ENCODE measurements at places on chromosomes 13 and 19.

DNA sequence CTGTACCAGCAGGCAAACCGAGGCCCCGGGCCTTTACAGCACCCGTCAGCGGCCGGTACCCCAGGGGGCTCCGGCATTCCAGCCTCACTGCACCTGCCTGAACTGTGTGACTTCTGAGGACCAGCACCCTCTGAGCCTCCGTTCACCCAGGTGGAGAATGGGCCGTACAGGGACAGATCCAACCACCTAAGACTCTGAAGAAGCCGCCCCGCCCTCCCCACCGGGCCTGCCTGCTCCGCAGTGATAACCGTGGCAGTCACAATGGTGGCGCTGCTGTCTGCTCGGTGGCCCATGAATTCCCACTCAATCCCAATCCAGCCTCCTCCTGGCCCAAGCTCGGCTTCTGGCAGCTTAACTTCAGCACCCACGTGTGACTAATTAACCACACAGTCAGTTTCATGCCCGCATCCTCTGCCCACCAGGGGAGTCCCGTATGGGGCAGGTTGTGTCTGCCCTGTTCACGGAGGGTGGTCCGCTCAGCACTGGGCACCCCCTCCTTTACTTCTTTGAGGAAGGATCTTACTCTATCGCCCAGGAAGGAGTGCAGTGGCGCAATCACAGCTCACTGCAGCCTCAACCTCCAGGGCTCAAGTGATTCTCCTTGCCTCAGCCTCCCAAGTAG, 3.4 kb downstream of the TCF3 start:
- no peak for DNase-seq

GRCh38 chr13:67914535-67914934, 684.4 kb upstream of the PCDH9 start:
- no peak for DNase-seq

GRCh38 chr19:2546128-2547032, 70.5 kb downstream of the GADD45B start:
- DNase-seq: no peak

- DNase-seq: peak; percentile 65
Measured at GRCh38 chr13:37226971-37227370, 121.5 kb upstream of the CSNK1A1L start.

DNA sequence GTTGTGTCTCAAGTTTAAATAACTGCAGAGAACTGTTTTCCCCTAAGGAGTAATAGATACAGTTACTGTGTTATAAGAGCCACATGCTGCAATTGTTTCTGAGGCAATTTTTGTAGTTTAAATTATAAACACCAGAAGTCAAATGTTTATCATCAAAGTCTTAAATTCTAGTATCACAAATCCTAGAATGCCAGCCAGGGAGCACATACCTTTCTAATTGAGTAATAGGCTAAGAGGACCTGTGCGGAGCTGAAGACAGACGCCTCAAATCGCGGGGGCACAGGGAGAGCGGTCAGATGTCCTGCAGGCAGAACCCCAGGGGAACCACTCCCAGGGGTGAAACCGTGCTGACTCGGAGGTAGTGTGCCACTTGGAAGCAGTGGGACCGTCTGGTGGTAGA, 65.2 kb upstream of the TNFRSF19 start:
- peak; percentile 84 for DNase-seq

GRCh38 chr13:99792079-99792921, 179.3 kb downstream of the ZIC5 start:
- DNase-seq: no peak

DNA sequence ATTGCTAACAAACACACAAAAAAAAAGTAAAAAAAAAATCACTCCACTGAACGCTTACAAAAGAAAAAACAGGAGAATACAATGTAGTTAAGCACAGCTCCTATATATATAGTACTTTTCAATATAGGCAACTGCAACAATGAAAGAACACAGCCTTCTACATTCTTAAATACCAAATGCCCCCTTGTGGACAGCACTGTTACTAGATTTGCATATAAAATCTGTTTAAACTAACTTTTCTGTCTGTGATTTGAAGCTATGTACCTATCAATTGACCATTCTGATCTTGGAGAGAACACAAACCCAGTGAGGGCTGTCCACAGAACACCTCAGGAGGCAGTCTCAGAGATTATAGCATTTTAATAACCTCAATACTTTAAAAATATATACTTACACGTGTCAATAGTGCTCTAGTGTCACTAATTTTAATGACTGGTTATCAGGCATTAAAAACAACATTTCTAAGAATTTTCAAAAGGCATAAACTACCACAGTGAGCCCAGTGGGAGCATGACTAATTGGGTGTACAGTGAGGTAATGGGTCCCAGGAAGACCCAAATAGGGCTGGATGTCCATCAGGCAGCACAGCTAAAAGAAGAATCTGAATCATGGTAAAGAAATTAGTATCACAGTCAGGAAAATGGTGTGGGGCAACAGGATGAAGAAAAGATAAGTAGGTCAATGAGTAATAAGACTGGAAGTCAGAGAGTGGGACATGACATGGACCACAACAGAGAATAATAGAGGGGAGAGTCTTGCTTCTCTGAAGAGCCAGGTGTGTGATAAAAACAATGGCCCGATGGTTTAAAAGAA, 22.2 kb downstream of the CCDC169 start:
- DNase-seq: peak; percentile 51

GRCh38 chr19:18342090-18342632, 1.8 kb downstream of the PGPEP1 start:
- DNase-seq: no peak

DNA sequence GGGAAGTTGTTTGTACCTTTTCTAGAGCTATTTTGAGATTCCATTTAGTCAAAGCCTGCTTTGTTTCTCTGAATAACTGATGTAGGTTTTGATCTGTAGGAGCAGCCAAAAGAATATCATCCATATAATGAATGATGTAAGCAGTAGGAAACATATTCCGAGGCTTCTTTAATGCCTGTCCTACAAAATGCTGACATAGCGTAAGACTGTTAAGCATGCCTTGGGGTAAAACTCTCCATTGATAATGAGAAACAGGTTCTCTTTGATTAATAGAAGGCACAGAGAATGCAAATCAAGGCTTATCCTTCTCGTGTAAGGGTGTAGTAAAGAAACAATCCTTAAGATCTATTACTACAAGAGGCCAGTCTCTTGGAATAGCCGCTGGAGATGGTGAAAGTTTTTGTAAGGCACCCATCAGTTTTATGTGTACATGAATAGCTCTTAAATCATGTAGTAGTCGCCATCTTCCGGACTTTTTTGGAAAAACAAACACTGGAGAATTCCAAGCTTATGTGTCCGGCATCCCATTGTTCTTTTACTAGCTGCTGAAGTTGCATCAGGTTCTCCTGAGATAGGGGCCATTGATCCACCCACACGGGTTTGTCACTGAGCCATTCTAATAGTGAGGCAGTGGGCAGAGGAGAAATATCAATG, 13.5 kb downstream of the FPR3 start:
- DNase-seq: peak; percentile 71

- no peak for DNase-seq
Measured at GRCh38 chr19:38710928-38711725, 33.1 kb downstream of the CAPN12 start.

GRCh38 chr13:109840201-109840892, 54.0 kb upstream of the IRS2 start:
- DNase-seq: peak; percentile 91

- DNase-seq: no peak
Measured at GRCh38 chr19:28319918-28320317, 893.0 kb downstream of the UQCRFS1 start.

DNA sequence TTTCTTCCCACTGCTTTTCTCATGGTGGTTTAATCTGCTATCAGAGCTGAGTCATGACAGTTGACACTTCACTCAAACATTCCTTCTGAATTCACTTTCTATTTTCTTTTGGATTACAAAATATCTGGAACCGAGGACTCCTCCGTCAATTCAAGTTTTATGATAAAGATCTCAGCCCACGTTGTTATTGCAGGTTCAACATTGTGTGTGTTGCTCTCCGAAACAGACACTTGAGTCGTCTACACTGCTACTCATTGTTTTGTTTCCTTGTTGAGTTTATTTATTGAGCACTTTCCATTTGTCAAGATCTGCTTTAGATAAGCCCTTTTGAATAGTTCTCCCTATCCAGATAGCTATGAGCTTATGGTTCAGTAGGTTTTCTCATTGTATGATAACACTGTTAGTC, 636.1 kb upstream of the GPC6 start:
- no peak for DNase-seq

DNA sequence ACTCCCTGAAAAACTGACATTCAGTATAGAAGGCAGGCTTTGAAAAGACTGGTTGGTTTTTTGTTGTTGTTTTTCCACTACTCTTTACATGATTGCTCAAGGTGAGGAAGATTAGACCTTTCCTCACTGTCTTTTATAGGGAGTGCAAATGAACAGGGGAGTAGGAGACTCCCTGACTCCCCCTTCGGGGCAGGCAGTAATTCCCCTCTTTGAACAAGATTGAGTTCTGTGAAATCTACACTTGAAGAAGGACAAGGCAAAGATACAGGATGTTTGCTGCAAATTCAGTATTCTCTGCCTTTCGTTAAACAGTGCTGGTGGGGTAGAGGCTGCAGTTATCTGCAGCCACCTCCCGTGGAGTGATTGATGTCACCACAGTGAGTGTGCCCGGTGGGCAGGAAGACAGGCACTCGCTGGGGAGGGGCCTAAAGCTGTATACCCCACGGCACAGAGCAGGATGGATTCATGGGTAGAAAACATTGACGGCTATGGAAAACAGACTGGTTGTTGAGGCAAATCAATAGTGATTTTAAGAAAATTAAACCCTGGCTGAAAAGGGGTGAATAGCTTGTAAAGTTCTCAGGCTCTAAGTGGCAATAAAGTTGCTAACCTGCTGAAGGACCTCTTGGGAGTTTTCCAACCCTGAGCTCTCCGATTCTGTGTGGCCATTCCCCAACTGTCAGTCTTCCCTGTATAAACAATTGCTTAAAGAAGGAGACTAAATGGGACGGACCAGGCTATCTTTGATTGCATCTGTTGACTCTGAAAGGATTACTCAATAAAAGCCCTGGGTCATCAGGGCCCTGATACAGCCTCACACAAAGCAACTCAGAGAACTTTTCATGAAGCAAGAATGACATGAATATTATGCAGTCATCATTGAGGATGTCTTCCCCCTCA, 308.3 kb downstream of the TBC1D4 start:
- peak; percentile 42 for DNase-seq

DNA sequence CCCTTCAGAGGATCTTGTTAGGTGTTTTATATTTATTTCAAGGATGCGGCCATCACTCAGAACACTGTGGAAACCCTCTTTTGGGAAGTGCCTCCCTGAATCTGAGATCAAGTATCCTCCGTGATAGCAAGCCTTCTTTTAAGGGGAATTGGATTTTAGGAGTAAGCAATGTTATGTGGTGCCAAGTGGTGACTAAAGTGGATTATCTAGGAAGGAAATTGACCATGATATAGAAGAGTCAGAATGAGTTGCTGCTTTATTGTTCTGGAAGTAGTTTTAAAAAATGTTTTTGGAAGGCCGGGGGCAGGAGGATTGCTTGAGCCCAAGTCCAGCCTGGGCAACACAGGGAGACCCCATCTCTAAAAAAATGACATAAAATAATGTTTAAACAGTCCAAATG, 6.7 kb downstream of the ERCC5 start:
- DNase-seq: no peak

DNA sequence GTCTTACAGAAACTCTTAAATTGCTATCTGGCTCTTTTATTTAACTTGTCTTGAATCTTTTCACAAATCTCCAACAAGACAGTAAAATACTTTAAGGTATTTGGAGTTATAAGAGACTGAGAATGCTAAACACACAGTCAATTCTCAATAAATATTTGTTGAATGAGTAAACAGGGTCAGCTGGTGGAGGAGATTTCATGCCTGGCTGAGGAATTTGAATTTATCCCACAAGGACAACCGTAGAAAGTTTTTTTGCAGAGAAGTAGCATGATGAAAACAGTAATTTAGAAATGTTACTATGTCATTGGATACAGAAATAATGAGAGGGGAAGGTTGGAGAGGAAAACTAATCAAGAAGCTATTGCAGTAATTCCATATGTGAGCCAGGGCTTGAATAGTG, 1223.7 kb downstream of the PCDH17 start:
- DNase-seq: no peak

GRCh38 chr13:94702181-94703041, 9.9 kb downstream of the SOX21 start:
- no peak for DNase-seq

GRCh38 chr19:4068047-4068966, 1.6 kb upstream of the ZBTB7A start:
- DNase-seq: no peak

DNA sequence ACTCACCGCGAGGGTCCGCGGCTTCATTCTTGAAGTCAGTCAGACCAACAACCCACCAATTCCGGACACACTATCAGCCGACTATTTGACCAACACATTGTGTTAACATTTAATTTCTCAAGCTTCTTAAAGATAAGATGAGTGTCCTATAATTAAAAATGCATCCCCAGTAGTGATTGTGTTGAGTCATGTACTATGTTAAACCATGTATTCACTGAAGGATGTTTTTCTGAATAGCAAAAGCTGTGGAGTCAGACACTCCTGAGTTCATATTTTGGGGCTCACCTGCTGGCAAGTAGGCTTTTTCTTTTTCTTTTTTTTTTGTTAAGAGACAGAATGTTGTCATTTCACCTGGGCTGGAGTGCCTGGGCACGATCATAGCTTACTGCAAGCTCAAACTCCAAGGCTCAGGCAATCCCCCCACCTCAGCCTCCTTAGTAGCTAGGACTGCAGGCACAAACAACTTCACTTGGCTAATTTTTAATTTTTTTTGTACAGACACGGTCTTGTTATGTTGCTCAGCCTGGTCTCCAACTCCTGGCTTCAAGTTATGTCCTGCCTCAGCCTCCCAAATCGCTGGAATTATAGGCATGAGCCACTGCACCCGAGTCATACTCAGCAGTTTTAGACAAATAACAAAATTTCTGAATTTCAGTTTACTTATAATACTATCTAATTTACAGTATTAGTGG, 606.9 kb downstream of the PCDH9 start:
- no peak for DNase-seq

GRCh38 chr19:45887200-45887710, 1.3 kb upstream of the IRF2BP1 start:
- no peak for DNase-seq

GRCh38 chr19:57688011-57688763, 6.4 kb downstream of the ZNF551 start:
- no peak for DNase-seq

Data from EL (cell line).